ENCODE measurements at places on chromosomes 1 and 21.
A peak's percentile ranks its signal among the peaks of the same experiment; 100 is the strongest.

DNA sequence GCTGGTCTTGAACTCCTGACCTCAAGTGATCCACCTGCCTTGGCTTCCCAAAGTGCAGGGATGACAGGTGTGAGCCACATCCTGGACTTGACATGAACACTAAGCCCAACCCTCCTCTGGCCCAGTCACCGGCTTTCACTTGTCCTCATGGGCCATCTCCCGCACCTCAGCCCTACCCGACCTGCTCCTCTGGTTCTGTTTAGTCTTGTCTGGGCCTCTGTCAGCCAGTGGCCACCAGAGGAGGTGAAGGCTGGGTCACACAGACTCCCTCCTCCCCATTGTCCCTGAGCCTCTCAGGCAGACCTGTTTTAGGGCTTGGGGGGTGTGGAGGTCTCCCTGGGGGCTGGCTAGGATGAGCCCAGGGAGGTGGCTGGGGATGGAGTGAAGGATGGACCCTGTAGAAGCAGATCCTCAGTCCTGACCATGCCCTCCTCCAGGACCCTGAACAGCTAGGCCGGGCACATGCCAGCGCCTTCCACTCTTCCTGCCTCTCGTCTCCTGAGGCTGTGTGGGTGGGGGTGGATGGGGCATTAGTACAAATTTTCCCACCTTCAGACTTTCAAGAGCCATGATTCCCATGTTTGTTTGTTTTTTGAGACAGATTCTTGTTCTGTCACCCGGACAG, 26.1 kb upstream of the UMODL1 start:
- DNase-seq = no peak

GRCh38 chr1:16984717-16985116, 4.3 kb upstream of the MFAP2 start:
- peak; percentile 83 for DNase-seq

GRCh38 chr21:26914557-26914956, 52.3 kb downstream of the ADAMTS5 start:
- DNase-seq = no peak

DNA sequence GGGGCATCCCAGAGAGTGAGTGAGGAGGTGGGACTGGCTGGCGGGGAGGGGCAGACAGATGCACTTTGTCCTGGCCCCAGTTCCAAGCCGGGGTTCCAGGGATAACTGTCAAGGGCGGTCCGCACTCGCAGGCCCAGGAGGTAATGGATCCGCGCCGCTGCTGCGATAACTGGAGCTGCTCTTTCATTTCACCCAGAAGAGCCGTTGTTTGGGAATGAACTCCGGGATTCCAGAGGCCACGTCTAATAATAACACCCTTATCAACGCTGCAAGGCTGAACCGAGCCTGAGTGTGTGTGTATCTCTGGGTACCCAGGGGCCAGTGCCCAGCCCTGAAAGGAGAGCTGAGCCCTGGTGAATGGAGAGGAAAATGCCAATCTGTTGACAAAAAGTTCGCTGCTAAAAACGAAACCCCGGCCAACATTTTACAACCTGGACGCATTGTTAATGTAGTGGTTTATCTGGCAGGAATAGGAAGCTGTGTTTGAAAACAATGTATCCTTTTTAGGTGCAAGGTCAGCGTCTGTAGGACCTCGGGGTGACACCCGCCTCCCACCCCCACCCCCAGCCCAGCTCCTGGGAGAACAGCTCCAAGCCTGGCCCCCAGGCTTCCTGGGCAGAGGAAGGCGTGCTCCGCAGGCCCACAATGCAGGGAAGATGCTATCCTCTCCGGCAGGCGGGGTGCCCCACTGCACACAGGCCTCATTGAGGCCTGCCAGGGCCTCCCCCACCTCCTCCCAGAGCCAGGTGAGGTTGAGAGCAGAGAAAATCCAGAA, 119.7 kb downstream of the PROX1 start:
- DNase-seq = no peak

DNA sequence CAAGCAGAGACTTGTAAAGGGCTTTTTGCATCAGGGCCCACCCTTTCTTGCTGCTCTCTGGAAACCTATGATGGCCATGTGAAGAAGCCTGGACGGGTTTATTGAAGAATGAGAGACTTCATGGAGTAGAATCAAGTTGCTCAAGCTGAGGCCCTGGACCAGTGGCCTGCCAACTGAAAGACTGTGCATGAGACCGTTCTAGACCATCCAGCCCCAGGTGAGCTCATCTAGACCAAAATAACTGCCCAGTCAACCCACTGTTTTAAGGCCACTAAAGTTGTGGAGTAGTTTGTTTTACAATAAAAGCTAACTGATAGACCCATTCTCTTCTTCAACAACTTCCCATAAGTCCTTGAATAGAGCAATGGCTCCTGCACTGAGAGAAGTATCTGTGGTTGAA, 11.8 kb upstream of the ENAH start:
- no peak for DNase-seq

- no peak for DNase-seq
Measured at GRCh38 chr1:102879439-102879993, 228.8 kb downstream of the COL11A1 start.

- DNase-seq = no peak
Measured at GRCh38 chr1:1924386-1924785, 5.3 kb upstream of the TMEM52 start.

DNA sequence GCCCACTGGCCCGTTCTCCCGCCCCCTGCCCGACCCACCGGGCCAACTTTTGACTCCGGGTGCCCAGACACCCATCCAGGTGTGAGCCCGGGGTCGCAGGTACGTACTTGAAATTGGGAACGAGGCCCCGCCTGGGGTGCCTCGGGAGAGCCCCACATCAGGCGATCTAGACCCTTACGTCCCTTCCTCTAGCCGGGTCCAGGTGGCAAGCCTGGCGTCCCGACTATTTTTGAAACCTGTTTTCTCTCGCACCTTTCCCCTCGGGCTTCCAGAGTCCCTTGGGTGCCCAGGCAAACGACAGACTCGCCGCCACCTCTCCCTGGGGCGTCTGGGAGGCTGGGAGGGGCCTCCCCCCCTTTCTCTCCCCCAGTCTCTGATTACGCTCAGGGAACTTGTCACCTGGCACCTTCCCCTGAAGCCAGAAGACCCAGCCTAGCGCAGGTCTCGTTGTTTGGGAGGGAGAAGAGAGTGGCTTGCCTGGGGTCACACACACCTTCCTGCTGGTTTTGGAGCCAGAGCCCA, 898 bp downstream of the LDLRAP1 start:
- no peak for DNase-seq

- no peak for DNase-seq
Measured at GRCh38 chr21:29217818-29218291, 80.9 kb upstream of the BACH1 start.

DNA sequence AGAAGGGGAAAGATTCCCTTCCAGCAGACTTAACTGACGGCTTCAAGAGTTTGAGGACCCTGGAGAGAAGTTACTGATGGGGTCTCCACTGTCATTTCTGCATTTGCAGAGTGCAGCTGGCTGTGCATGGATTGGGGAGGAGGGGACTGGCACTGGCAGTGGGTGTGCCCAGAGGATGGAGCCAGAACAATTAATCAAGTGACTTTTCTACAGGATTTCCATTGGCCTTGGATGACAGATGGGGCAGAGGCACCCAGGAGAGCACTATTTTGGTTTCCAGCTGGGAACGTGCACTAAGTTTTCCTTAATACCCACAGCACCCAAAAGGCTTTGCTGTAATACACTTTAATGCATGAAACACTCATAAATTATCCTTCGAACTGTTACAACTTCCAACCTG, 1.3 kb downstream of the NGF start:
- no peak for DNase-seq

DNA sequence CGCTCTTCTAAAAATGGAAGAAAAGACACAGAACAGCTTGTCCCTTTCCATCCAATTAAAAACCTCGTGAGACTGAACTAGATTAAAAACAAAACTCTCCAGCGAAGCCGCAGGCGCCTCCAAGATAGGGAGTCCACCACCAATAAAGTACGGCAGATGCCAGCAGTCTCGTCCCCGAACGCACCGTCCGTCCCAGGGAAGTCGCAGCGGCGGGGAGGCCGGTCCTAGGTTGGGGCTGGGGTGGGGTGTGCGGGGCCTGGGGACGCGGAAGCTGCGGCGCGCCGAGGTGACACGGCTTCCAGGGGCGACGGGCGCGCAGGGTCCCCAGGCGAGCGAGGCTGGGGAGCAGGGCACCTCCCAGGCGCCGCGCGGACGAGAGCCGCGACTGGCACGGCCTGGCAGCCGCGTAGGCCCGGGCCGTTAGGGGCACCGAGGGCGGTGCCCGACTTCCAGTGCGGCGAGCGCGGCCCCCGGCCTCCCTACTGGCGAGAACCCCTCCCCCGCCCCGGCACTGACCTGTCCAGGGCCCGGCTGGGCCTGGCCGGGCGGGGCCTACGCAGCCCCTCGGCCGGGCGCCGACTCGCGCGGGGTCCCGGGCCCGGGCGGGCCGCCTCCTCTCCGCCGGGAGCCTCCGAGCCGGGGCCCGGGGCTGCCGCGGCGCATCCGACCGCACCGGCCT, 28.3 kb upstream of the A3GALT2 start:
- DNase-seq = peak; percentile 59

DNA sequence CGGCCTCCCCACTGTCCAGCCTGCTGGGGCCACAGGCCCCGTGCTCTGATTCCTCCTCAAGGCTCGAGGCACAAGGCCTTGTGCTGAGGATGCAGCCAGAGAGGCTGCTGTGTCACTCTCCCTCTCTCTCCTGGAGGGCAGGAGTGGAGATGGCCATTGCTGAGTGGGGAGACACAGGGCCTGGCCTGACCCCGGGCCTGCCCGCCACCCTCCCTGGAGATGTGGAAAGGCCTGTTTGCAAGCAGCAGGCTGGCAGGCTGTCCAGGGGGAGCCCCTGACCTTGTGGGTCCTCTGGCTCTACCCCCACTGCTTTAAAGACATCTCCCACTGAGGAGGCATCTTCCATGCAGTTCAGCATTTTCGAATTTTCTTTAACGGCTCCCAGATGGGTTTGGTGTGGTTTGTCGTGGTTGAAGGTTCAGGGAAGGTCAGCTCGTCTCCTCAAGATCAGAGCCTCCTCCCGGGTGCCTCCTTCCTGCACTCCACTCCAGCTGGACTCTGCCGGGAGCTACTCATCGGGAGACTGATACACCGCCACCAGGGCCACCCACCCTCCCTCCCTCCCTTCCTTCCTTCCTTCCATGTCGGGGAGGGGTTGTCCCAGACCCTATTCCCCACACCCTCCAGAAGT, 69.1 kb downstream of the SPSB1 start:
- DNase-seq = no peak
